ENCODE measurements at places on chromosomes 2 and 18. TPM values are rescaled to one million over a fixed set of nuclear protein-coding genes. Genes with fewer than 3 reads are reported as not detected.

GRCh38 chr2:26772064-26773001, 8.2 kb downstream of the SLC35F6 start:
- peak; percentile 21 for DNase-seq

DNA sequence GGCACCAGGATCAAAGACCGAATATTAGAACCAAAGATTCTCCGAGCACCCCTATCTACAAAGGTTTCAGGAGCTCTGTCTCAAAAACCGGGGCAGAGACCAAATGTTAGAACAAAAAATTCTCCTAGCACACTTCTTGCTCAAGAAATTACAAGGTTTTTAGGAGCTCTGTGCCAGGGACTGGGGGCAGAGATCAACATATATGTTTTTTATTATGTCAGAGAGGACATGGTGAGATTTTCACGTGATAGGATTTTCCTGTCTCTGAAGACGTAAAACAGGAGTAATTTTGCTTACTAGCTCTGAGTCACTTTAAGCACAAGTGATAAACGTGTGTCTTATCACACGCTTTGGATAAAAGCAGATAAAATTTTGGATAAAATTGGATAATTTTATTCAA, 34.8 kb upstream of the ODC1 start:
- DNase-seq, result no peak

DNA sequence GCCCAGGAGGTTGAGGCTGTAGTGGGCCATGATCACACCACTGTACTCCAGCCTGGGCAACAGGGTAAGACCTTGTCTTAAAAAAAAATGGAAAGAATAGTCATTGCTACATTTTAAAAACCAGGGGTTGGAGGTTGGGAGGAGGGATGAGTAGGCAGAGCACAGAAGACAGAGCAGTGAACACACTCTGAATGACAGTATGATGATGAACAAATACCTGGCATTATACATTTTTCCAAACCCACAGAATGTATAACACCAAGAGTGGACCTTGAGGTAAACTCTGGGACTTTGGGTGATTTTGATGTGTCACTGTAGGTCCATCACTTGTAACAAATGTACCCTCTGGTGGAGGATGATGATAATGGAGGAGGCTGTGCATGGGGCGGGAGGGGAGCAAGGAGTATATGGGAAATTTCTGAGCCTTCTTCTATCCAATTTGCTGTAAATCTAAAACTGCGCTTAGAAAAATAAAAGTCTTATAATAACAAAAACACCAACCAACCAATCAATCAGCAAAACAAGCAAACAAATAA, 111.4 kb upstream of the PGAP1 start:
- DNase-seq, result no peak

SOCS6 gene
- 2.5 TPM for total RNA-seq

COL6A3 gene
- 1.3 TPM for total RNA-seq

CCT4 gene
- 114 TPM for total RNA-seq

- DNase-seq, result peak; percentile 15
Observed at GRCh38 chr2:73156539-73157124, 43.9 kb upstream of the RAB11FIP5 start.

DNA sequence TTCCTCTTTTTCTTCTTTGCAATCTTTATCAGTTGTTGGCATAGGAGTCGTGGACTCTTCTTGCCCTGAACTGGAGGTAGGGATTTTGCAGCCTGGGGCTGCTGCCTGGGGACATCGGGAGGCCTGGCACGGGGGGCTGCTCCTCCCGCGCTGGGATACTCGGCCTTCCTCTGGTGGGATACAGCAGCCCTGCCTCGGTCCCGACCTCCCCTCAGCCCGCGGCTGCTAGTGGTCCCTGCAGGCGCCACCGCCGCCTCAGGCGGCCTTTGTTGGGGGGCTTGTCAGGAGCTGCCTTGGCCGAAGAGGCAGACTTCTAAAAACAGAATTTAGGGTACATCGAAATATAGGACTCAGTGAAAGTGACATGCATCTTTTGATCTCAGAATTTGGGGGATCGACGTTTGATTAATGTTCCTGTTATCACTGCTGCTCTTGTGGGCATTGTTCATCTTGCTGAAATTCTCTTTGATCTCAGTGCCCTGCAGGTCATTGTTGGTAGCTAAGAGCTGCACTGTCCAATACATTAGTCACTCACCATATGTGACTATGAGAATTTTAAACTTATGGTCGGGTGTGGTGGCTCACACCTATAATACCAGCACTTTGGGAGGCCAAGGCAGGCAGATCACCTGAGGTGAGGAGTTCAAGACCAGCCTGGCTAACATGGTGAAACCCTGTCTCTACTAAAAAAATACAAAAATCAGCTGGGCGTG, 16.3 kb downstream of the POLR2D start:
- no peak for DNase-seq

DNA sequence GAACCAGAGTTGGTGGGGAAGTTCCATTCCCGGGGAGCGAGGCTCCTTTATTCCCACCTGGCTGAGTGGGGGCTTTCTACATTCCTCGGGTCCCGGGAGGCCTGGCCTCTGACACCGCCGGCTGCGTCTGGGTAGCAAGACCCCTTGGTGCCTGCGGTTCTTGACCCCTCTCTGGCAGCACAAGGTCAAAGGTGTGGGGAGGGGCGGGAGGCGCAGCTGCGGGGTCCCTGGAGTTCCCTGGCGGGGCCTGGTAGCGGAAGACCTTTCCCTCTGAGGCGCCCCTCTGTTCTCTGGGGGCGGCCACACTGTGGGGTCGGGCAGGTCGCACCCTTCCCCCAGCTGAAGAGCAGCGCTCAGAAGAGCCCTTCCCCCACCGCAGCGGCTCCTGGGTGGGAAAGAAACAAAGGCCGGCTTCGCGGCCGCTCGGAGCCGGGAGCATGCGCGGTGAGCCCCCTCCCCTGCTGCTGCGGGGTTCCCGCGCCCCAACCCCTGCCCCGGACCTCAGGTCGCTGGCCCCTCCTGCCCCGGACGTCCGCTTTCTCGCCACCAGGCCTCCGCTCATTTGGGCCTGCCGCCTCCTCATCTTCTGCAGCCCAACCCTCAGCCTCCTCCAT, 146.3 kb downstream of the ANKRD44 start:
- DNase-seq, result no peak

DNA sequence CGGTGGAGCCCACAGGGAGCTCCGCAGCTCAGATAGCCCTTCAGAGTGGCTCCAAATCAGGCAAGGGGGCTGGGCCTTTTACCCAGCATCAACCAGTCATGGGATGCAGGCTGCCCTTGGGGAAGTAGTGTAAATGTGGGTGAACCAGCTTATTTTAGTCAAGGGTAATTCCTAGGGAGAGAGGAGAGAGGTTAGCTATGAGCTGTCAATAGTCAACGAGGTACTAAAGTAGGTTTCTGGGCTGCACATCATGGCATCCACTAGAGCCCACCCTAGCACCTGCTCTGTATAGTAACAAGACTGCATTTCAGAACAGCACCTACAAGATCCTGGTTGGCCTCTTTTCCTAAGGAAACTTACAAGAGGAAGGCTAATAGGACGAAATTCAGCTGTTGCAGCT, 9.5 kb upstream of the MCM6 start:
- DNase-seq, result no peak

DNA sequence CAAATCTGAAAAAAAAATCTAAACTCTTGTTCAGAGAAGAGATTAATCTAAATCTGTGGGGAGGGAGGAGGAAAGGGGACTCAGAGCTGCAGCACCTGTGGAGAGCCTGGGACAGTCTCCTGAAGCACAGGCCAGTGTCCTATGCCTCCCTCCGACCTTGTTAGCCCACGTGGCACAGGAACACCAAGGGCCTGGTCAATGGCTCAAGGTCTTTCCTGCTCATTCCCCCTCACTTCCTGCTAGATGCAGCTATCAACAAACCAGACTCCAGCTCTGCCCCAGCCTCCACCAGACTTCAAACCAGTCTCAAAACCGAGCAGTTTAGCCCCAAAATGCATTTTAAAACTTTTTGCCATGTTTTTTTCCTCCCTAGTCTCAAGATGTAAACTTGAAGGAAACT, 20.1 kb upstream of the SULT1C3 start:
- no peak for DNase-seq

ZNF397 gene
- 7.6 TPM for total RNA-seq

- no peak for DNase-seq
Observed at GRCh38 chr2:27255660-27256059, 7.2 kb downstream of the SLC30A3 start.

IFIH1 gene
- 31.1 TPM for total RNA-seq

NOP58 gene
- 280 TPM for total RNA-seq

- no peak for DNase-seq
Observed at GRCh38 chr2:110106642-110107041, 9.0 kb downstream of the MALL start.

DNA sequence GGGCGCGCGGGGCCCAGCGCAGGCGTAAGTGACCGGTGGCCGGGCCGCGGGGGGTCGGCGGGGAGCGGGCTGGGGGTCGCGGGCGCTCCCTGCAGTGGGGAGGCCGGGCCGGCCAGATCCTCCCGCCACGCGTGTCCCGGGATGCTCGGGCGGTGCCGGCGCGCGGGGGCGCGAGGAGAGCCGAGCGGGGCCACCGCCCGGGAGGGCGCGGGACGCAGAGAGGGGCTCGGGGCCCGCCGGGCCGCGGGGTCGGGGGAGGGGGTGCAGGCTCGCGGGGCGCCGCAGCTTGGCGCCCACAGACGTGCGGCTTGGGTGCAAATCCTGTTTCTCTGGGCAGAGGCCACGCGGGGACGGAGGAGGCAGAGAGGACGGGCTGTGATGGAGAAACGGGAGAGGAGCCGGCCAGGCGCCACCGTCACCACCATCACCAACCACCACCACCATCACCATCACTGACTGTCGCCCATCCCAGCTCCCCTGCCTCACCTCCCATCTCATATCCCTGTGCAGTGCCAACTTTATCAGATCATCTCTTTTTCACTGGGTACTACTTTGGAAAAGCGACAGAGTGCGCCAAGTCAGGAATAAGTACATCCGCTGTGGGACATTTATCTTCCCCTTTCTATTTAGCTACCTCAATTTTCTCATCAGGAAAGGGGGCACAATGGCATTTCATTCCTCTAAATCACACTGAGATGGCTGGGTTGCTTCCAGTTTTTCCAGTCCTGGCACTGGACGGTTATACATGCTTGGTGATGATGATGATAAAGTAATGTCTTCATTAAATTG, 97.2 kb upstream of the GPR45 start:
- DNase-seq, result no peak

- no peak for DNase-seq
Observed at GRCh38 chr2:164911832-164912231, 43.5 kb downstream of the SLC38A11 start.

SGPP2 gene
- 1.7 TPM for total RNA-seq

DNA sequence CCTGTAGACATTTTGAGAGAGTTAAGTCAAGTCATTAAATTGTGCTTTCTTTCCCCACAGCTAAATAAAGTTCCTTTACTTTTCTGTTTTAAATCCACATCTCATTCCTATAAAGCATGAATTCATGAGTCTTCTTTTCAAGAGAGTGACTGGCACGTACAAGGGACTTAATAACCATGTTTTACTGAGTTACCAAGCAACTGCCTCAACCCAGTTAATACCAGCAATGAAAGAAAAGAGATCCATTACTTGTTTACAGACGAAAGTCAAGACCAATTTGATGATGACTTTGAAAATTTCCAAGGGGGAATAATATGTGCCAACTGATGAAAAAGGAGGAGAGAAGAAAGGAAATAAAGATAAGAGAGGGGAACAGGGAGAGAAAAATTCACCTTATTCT, 1082.5 kb upstream of the GYPC start:
- no peak for DNase-seq

DNA sequence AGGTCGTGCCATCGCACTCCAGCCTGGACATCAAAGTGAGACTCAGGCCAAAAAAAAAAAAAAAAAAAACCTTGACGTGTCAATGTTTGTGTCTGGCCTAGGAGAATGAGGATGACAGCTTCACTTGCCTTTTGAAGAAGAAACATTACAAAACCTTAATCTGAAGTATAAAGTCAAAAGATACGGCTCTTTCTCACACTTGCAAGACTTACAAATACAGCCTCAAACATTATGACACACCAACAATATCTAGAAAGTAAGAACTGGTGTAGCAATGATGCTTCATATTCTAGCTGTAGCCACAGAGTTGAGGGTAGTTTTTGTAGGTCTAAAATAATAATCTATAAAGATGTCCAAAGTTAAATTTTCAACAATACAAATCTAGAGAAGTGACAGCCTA, 25.5 kb downstream of the MPPE1 start:
- DNase-seq, result no peak

Measured in CD4-positive, alpha-beta T cell (primary cell).